ENCODE measurements at places on chromosomes 2 and 18.

DNA sequence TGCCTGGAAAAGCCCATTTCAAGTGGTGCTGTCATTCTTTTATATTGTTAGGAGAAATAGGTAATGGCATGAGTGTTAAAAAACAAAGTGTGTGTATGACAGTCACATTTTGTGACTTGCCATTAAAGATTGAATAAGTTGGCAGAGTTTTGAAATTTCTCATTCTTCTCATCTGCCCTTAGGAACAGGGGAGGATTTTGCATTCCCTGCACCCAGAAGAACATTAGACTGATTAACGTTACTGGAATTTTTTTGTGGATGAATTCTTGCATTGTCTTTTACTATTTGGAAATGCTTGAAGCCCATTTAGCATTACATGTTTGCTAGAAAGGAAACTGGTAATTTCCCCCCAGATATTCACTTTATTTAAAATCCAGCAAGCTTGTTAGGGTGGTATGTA, 162.2 kb downstream of the BABAM2 start:
- DNase-seq: no peak

GRCh38 chr2:178419123-178419522, 31.9 kb downstream of the PRKRA start:
- DNase-seq: peak; percentile 20

GRCh38 chr2:211760103-211760502, 778.5 kb downstream of the ERBB4 start:
- no peak for DNase-seq

DNA sequence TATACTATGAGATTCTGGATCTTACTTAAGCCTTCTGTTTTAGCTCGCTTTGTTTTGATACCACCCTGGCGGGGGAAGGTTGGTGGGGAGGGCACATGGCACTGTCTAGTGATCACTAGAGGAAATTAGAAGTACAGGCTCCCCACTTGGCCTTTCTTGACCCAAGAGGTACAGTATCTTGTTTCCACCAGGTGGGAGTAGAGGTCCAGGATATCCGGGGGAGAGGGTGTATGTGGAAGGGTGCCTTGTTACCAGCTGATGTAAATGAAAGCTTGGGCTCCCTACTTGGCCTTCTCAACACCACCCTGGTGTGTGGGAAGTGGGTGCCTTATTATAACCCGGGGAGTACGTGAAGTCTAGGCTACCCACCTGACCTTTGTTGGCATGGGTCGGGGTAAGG, 7.5 kb downstream of the GALNT1 start:
- no peak for DNase-seq

- peak; percentile 74 for DNase-seq
Measured at GRCh38 chr2:142220239-142220638, 89.4 kb upstream of the LRP1B start.

GRCh38 chr2:120476141-120476540, 130.2 kb downstream of the INHBB start:
- no peak for DNase-seq

- DNase-seq: no peak
Measured at GRCh38 chr2:134570676-134571075, 148.1 kb downstream of the TMEM163 start.

- DNase-seq: no peak
Measured at GRCh38 chr18:24656050-24656449, 195.6 kb downstream of the HRH4 start.

- peak; percentile 39 for DNase-seq
Measured at GRCh38 chr2:165462443-165462842, 7.1 kb upstream of the CSRNP3 start.

DNA sequence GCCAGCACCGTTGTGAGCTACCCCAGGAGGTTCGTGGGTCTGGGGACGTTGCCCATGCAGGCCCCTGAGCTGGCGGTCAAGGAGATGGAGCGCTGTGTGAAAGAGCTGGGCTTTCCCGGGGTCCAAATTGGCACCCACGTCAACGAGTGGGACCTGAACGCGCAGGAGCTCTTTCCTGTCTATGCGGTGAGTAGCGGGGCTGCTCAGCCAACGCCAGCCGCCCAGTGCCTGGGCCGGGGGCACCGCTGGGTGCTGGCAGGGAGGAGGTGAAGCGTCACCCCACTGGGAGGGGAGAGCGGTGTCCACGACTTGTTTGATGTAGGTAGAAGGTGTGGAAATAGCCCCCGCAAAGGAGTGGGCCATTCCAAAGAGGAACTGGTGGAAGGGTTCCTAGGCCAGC, 25.0 kb downstream of the ACMSD start:
- DNase-seq: no peak

DNA sequence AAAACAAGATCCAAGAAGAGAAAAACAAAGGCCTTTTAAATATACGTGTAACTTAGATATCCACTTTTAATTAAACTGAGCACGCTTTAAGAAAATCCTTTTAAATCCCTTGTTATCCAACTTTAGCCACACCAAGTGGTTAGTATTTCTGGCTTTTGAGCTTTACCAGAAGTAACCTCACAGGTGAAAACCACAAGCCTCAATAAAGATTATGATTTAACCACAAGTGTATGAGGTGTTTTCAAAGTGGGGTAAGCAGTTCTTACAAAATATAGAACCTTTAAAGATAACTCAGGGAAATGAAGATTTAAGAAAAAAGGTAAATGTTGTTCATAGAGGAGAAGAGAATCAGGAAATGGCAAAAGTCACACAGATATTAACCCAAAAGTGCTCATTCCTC, 58.4 kb upstream of the CDCA7 start:
- no peak for DNase-seq

- no peak for DNase-seq
Measured at GRCh38 chr2:127641133-127641532, 4.8 kb upstream of the GPR17 start.

- DNase-seq: no peak
Measured at GRCh38 chr2:95385570-95385984, 16.9 kb upstream of the FAHD2A start.

DNA sequence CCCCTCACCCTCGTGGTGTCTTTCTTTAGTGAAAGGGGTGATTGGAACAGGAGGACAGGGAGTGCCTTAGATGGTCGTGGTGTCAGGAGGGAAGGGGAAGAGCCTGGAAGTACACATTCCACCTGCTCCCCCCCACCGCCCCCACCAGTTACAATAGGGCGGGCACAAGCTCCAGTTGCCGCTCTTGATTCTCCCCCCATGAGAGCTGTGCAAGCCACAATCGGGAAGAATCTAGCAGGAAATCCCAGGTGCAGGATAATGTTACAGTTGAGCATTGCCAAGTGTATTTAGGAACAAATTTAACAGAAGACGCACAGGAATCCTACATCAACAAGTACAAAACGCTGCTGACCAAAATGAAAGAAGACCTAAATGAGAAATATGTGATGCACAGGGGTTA, 73.6 kb downstream of the ASAP2 start:
- no peak for DNase-seq

DNA sequence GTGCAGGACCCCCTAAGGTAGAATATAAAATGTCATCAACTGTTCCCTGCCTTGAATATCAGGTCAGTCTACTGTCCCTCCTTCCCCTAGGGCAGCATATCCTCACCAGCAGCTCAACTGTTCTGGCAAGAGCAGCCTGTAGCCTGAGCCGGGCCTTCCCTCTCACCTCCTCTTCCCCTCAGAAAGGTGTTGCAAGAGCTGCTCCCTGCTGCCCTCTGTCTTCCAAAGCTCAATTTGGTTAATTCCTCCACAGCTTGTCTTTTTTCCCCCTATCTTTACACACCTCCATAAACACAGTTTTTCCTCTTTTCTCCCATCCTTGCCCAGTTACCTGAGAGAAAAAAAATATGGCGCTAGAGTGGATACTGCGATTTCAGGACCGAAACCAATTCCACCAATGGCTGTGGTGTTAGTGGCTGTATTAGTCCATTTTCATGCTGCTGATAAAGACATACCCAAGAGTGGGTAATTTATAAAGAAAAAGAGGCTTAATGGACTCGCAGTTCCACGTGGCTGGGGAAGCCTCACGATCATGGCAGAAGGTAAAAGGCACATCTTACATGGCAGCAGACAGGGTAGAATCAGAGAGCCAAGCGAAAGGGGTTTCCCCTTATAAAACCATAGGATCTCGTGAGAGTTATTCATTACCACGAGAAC, 184.7 kb downstream of the MREG start:
- DNase-seq: peak; percentile 26

GRCh38 chr2:48719480-48720177, 35.9 kb downstream of the LHCGR start:
- no peak for DNase-seq

GRCh38 chr18:35746826-35747339, 165.3 kb downstream of the GALNT1 start:
- no peak for DNase-seq

GRCh38 chr2:113083296-113083695, 15.5 kb downstream of the IL1F10 start:
- no peak for DNase-seq

- no peak for DNase-seq
Measured at GRCh38 chr2:45625824-45626223, 14.8 kb upstream of the SRBD1 start.

DNA sequence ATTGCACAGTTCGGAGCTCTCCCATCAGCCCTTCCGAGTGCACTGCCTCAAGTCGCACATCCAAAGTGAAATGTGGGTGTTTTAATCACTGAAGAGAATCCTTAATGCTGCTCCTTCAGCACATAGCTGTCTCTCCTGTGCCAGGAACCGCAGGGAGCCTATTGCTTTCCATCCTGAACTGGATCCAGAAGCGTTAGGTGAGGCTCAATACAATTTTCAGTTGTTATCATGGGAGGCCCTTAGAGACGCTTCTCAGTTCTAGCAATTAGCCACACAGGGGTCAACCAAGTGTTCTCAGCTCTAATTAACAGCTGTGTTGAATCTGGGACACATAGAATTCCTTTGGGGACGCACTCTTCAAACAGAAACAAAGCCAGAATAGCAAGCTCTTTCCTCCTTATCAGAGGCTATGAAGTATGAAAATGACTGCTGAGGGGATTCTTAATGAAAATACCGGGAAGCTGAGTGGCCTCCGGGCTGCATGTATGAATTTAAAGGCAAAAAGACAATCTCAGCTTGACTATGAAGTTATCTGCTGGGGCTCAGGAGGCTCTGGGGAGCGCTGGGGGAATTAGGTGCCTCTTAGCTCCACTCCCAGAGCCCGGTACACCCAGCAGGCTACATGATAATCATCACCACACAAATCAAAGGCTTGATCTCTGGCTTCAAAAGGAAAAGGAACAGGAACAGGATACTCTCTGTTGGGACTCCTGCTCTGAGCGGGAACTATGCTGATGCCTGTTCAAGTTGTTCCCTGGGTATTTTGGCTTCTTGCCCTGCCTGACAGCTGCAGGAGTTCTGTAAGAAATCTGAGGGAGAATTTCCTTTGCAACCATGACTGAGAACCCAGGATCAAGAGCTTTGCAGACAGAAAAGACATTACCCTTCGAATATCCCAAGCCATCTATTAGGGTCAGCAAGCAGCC, 55.4 kb upstream of the NCOA1 start:
- DNase-seq: peak; percentile 55

GRCh38 chr2:240209493-240209892, 69.0 kb upstream of the OTOS start:
- DNase-seq: no peak

- DNase-seq: no peak
Measured at GRCh38 chr2:119688616-119689015, 9.6 kb downstream of the TMEM177 start.

DNA sequence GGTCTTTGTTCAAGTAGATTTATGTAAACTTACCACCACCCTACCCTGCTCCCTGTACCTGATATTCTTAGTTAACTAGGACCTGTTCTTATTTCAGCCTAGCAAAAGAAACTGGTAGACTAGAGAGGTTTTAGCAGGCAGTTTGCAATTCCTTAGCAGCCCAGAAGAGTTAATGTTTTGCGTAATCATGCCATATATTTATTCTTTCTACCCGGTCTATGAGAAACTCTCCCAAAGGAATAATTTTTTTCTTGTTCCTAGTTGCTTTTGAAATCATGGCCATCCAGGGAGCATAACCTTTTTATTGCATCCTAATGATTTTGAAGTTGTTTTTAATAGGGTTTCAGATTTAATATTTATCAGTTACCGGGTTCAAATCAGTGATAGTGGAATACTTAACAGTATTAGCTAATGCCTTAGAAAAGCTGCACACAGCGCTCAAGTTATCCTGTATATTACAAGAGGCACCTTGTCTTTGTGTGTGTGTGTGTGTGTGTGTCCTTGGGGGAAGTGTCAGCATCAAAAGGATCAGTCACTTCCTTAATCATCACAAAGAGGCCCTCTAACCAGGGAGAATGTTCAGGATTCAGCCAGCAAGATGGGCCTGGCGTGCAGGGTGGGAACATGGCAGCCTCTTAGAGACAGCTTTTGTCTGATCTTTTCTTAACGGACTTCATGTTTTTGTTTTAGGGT, 52.9 kb downstream of the CABLES1 start:
- no peak for DNase-seq

- DNase-seq: no peak
Measured at GRCh38 chr18:69935319-69936190, 12.1 kb downstream of the CD226 start.

- no peak for DNase-seq
Measured at GRCh38 chr18:40186677-40187076, 1768.4 kb upstream of the PIK3C3 start.

- no peak for DNase-seq
Measured at GRCh38 chr2:143816916-143817315, 687.7 kb downstream of the ARHGAP15 start.

DNA sequence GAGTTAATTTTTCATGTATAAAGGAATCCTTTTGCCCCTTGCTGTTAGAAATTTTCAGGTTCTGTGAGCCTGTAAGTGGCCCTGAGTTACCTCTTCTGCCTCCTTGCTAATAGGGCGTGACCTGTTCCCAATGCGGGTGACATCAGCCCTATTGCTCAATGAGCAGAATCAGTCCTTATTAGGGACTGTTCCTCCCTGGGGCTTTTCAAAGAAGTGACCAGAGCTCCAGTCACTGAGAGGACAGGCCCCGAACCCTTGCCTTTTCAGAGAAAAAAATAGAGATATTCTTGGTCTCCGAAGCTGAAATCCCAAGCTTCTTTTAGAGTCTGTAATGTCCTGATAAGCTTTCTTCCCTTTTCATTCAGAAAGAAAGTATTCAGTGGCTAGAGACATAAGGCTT, 8.2 kb upstream of the APOB start:
- DNase-seq: no peak

- DNase-seq: peak; percentile 69
Measured at GRCh38 chr2:69807821-69808540, 21.5 kb upstream of the GMCL1 start.

- no peak for DNase-seq
Measured at GRCh38 chr2:185147361-185147760, 549.0 kb downstream of the ZNF804A start.

DNA sequence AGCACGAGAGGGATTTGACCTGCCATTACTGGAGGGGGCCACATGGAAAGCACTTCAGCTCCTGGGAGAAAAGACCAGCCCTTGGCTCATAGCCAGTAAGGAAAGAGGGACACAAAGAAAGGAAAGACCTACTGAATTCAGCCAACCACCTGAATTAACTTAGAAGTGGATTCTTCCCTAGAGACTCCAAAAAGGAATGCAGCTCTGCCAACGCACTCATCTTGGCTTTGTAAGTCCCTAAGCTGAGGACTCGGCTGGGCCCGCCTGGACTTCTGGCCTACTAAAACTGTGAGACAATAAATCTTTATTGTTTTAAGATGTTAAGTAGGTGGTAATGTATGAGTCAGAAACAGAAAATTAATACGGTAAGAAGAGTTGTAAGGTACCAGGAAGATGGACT, 11.5 kb downstream of the ATF2 start:
- no peak for DNase-seq
